ENCODE measurements at places on chromosomes 7 and 10.
A peak's percentile ranks its signal among the peaks of the same experiment; 100 is the strongest.

GRCh38 chr7:139594911-139595476 lies 71.5 kb downstream of the CLEC2L start:
- DNase-seq: no peak

DNA sequence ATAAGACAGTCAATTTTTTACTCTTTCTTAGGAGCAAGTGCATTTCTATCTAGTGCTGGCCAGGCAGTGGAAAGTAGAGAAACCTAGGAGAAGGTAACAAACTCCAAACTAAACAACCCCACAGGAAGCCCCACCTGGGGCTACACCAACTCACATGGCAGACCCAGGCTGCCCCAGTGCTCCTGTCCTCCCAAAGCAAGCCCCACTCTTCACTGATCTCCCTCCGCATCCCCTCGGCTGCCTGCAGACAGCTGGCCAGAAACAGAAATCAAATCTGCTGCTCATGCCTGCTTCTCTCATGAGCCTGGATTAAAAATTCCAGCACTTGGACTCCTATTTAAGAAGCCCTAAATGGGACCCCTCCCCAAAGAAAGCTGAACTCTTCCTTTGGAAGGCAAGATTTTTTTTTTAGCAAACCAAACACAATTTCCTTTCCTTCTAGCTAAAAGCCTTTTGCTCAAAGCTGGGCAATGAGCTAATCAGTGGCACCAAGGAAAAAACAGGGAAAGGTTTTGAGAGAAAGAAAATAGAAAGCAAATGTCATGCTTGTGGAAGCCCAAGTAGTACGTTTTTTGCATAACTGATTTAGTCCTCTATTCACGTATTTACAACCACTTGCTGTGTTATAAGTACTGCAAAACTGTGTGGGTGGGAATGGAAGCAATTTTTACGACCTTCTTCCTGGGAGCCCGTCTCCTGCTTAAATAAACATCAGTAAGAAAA lies 10.8 kb downstream of the PDE1C start:
- peak; percentile 12 for DNase-seq

- peak; percentile 76 for DNase-seq
Measured at GRCh38 chr7:128974241-128974934, 36.7 kb downstream of the IRF5 start.

- no peak for DNase-seq
Measured at GRCh38 chr10:21803374-21803773, 200.2 kb downstream of the DNAJC1 start.

DNA sequence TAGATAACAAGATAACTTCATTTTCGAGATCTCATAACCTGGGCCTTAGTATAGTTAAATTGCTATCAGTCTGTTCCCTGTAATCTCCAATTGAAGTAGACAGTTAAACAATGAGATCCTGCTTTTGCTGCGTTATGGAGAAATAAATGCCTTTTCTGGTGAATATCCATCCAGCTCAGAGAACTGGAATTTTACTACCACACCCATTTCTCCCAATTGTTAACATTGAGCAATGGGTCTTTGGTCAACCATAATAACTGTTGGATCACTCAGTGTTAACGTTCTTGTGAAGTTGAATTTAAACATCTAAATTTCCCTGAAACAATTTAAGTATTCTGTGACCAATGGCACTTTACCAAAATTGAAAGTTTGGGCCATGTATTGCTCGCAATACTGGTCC lies 3.0 kb downstream of the CALU start:
- peak; percentile 95 for DNase-seq

Measured in fibroblast of the aortic adventitia (primary cell).